ENCODE measurements at places on chromosomes 5 and 9. TPM values are rescaled to one million over a fixed set of nuclear protein-coding genes. Genes with fewer than 3 reads are reported as not detected.

GRCh38 chr9:115442054-115442453, 324.1 kb upstream of the TNC start:
- DNase-seq = peak; percentile 27

DNA sequence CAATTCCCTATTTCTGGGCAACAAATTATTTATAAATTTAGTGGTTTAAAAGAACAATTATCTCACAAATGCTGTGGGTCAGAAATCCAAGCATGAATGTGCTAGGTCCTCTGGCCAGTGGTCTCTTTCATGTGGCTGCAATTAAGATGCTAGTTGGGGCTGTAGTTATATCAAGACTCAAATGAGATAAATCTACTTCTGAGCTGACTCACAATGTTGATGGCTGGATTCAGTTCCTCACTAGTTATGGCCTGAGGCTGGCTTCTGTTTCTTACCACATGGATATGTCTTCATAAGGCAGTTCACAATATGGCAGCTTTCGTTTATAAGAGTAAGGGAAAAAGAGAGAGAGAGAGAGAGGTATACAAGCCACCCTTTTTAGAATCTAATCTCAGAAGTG, 717.0 kb downstream of the PRELID2 start:
- DNase-seq = no peak

DNA sequence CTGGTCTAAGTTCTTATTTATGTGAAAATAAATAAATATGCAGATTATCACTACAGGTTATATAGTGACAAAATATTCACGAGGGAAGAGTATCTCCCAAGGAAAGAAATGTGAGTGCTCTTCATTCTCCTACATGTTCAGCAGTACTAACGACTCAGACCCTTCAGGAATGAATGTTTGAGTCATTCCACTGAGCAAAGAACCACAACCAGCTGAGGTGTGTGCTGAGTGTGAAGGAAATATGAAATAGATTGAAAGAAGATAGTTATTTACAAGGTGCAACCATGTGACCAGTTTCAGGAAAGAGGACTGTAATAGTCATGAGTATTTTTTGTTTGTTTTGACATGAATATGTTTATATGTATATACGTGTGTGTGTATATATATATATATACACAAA, 228.7 kb downstream of the TUSC1 start:
- no peak for DNase-seq

PTGES gene
- 2.4 TPM for total RNA-seq

DNA sequence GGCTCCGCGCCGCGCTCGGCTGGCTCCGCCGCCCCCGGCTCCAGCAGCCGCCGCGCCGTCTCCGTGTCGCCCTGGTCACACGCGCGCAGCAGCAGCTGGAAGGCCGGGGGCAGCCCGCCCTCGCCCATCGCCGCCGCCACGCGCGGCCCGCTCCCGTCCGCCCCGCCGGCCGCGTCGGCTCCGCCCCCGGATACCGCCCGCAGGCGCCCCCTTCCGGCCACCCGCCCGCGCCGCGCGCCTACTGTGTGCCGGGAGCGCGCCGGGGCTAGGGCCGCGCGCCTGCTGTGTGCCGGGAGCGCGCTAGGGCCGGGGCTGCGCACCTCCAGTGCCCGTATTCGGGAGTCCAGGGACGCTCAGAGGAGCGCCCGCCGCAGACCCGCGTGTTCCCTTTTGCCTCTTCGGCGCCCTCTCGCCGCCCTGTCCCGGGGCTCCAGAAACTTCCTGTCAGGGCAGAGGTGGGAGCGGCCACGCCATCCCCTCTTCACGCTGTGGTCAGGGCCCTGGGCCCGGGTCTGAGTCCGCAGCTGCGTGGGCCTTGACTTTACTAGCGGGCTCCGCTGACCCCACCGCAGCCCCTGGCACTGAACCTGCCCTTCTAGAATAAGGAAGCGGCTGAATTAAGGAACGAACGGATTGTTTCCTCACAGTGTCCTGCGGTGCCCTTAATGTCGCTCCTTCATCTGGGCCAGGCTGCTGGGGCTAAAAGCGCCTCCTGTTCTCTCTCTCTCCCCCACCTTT, at the start of gene ANKS6:
TSS of gene ANKS6 (minus strand) at position 192 of the 738 bp plus-strand sequence. CDS start at position 128, 64 bp downstream.
- peak; percentile 37 for DNase-seq

GRCh38 chr9:127778280-127779135, at the start of gene SH2D3C:
Gene SH2D3C (minus strand): TSS chr9:127778666. CDS start chr9:127778627, 39 bp downstream.
- DNase-seq = no peak

GRCh38 chr5:16147179-16147900, 32.3 kb downstream of the MARCHF11 start:
- DNase-seq = no peak

ZNF618 gene
- 1.1 TPM for total RNA-seq

- no peak for DNase-seq
Measured at GRCh38 chr5:83718936-83719495, 1.6 kb downstream of the HAPLN1 start.

DNA sequence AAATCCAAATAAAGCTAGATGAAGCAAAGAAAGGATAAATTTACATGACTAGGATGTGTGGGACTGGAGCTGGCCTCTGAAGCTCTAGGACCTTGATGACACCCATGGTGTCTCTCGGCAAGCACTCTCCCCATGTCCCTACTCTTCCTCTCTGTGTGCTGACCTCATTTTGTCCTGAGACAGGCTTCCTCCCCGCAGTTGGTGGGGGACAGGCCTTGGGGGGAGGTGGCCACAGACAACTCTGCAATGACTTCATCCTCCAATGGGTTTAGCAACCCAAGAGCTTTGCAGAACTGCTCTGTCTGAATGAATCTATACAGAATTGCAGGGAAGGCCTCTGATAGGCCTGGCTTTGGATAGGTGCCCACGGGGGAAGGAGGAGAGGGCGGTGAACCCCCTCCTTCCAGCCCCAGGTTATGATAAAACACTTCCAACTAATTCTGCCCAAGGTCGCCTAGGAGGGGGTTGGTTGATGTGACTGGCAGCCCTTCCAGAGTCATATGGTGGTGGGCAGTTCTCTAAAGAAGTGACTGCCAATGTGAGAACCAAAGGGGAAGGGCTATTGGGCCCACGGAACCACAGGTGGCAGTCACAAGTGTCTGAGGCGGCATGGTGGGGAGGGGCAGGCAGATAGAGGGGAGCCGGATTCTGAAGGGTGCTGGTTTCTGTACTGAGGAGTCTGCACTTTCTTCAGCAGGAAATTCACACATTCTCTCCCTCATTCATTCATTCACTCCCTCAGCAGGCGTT, 6.0 kb downstream of the SLC6A7 start:
- no peak for DNase-seq

GAPT gene
- total RNA-seq = not detected

- DNase-seq = no peak
Measured at GRCh38 chr9:36967997-36968396, 66.1 kb downstream of the PAX5 start.

COL15A1 gene
- total RNA-seq = 0.22 TPM

DNA sequence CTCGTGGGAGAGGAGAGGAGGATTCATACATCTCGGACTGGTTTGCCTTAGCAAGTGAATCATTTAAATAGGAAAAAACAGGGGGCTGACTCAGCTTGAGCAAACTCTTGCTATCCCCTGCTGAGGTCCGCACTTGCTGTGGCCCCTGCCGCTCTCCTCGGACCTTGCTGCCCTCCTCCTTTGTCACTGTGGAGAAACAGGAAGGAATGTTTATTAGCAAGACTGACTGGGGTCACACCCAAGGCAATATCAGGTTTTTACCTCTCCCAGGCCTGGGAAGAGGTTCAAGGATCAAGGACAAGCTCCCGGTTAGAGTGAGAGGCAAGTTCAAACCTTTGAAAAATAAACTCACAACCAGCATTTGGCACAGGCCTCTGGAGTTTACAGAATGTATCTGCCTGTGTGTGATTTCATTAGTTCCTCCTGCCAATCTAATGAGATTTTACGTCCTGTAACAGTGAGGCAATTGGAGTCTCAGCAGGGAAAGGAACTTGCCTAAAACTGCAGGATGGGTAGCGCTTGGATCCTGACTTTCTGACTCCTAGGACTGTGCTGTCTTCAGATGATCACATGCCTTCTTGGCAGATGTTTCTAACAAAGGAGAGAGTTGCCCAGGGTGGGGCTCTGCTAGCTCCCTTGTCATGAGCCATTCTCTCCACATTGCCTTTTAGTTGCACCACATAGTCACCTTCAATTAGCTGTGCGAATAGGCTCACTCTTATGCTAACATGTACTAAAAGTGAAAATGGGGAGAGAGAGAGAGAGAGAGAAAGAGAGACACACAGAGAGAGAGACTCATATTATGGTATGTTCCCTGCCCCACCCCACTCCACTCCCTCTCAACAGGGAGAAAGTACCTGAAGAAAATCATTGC, 108.6 kb upstream of the CDKN2B start:
- peak; percentile 44 for DNase-seq

DNA sequence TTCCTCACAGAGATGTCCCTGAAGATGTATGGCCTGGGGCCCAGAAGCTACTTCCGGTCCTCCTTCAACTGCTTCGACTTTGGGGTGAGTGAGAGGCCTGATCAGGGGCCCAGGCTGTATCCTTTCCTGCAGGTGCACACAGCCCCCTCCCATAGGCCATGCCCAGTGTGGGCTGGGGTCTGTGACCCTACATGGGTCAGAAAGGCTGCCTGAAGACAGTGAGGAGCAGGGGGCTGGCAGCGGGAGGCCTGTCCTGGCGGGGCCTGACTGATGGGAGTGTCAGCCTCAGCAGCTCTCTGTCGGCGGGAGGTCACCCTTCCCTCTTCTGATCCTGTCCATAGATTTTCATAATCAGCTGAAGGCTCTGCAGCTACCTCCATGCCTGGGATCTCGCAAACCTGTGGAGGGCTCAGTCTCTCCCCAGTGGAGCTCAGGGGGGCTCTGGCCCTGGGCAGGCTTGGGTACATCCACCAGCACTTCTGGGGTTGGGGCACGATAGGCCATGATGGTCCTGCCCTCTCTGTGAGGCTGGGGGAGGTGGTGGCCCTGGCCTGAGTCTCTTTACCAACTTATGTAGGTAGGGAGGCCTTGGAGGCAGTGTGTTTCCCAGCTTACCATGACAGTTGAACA, 98.5 kb downstream of the CACNA1B start:
- DNase-seq = peak; percentile 27

- no peak for DNase-seq
Measured at GRCh38 chr9:76223749-76224340, 170.4 kb downstream of the RFK start.

PIP5KL1 gene
- total RNA-seq = 18.4 TPM

DNA sequence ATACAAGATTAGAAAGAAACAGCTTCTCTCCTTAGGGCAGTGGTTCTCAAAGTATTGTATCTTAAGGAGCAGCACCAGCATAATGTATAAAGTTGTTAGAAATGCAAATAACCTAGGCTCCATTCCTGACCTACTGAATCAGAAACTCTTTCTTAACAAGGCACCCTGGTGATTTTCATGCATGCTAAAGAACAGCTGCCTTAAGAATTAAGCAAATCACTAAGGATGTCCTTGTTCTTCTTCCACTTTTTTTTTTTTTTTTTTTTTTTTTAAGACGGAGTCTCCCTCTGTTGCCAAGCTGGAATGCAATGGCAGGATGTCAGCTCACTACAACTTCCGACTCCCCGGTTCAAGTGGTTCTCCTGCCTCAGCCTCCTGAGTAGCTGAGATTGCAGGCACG, 1095.2 kb upstream of the EDIL3 start:
- DNase-seq = no peak

GRCh38 chr9:5416953-5417352, 20.8 kb downstream of the PLGRKT start:
- DNase-seq = no peak

- peak; percentile 73 for DNase-seq
Measured at GRCh38 chr5:43078956-43079355, 38.8 kb upstream of the ANXA2R start.

GRXCR2 gene
- total RNA-seq = not detected

DNA sequence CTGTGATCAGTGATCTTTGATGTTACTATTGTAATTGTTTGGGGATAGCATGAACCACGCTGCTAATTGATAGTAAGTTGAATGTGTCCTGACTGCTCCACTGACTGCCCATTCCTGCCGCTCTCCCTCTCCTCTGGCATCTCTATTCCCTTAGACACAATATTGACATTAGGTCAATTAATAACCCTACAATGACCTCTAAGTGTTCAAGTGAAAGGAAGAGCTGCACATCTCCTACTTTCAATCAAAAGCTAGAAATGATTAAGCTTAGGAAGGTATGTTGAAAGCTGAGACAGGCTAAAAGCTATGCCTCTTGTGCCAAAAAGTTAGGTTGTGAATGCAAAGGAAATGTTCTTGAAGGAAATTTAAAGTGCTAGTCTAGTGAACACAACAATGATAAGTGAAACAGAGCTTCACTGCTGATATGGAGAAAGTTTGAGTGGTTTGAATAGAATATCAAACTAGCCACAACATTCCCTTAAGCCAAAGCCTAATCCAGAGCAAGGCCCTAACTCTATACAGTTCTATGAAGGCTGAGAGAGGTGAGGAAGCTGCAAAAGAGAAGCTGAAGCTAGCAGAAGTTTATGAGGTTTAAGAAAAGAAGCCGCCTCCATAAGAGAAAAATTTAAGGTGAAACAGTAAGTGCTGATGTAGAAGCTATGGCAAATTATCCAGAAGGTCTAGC, 12.9 kb downstream of the CLINT1 start:
- DNase-seq = no peak

PPP3R2 gene
- total RNA-seq = not detected

DNA sequence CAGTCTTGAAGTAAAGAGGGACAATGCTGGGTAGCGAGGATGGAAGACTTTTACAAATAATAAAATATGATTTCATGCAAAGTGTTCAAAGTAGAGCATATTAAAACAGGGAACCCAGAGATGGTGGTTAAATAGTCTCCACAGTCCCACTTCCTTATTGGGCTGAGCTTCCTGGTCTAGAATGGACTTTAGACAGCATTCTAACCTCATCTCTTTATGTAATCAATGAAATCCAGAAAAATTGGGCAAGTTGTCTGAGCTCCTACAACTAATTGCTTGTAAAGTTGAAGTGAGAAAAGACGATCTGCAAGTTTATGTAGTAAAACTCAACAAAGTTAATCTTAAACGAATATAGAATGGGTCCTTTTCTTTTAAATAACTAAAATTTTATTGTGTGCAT, 328.9 kb downstream of the PJA2 start:
- no peak for DNase-seq

- DNase-seq = no peak
Measured at GRCh38 chr5:55711507-55712022, 559 bp downstream of the SLC38A9 start.

DNA sequence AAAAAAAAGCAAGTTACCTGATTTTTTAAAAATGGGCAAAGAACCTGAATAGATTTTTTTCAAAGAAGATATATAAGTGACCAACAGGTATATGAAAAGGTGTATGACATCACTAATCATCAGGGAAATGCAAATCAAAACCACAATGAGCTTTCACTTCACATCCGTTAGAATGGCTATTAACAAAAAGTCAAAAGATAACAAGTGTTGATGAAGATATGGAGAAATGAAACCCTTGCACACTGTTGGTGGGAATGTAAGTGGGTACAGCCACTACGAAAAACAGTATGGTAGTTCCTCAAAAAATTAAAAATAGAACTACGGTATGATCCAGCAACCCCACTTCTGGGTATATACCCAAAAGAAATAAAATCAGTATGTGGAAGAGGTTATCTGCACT, 134.8 kb downstream of the UGCG start:
- DNase-seq = no peak

GRCh38 chr9:36929350-36929675, 104.8 kb downstream of the PAX5 start:
- DNase-seq = no peak

- no peak for DNase-seq
Measured at GRCh38 chr9:133703591-133704399, 34.4 kb downstream of the SARDH start.

- no peak for DNase-seq
Measured at GRCh38 chr5:109711673-109712072, 21.9 kb downstream of the MAN2A1 start.

- no peak for DNase-seq
Measured at GRCh38 chr9:70639853-70640814, 225.7 kb upstream of the KLF9 start.

IL33 gene
- total RNA-seq = not detected

Data from SJSA1 (cell line).